ENCODE measurements at places on chromosomes 7 and 10.

DNA sequence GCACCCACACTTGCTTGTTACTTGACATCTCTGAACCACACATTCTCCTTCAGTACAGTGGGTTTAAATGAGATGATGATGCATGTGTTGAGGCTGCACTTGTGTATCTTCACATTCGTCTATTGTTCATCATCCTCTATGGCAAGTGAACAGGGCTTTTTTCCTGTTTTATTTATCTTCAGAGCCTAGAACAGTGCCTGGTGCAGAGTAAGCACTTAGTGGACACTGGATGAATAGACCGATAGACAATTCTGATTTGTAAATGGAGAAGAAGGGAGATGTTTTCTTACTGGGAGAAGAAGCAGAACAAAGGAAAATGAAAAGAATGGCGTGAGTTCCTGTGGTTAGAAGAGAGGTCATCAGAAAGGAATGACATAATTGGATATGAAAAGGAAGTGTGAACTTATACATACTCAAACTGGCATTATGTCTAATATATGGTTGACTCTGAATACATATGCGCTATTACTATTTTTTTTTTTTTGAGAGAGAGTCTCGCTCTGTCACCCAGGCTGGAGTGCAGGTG is 99.7 kb downstream of the AVL9 start:
- DNase-seq, result no peak

DNA sequence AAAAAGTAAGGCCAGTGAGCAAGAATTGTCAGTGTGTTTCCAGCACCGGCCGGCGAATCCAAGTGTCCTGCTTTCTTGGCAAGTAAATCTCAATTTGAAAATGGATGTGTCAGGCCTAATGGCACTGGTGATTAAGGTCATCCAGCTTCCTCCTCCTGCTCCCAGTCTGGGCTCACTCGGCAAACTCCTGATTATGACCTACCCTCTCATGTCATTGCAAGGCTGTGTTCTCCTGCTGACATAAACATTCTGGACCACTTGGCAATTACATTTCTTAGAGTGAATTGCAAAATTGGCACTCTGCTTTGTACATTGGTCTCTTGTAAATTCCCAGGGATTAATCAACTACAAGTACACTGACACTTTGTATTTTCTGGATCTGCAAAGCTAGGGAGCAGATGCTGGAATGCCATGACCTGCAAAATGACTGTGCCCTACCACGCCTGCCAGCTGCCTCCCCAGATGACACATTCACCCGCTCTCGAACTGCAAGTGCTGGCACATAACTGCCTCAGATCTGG is 473.8 kb downstream of the KIF20B start:
- no peak for DNase-seq

- peak; percentile 38 for DNase-seq
Observed at GRCh38 chr10:30058570-30059132, 735 bp downstream of the JCAD start.

- no peak for DNase-seq
Observed at GRCh38 chr7:47407821-47408674, 173.9 kb downstream of the TNS3 start.

- DNase-seq, result no peak
Observed at GRCh38 chr7:51079494-51079893, 237.1 kb downstream of the COBL start.

GRCh38 chr10:14186245-14186644 is 144.5 kb downstream of the FRMD4A start:
- peak; percentile 58 for DNase-seq

- no peak for DNase-seq
Observed at GRCh38 chr7:113880559-113880958, 38.2 kb downstream of the PPP1R3A start.

- DNase-seq, result peak; percentile 42
Observed at GRCh38 chr7:38291117-38291647, 17.7 kb upstream of the TARP start.

GRCh38 chr10:9900751-9901150 is 1116.9 kb upstream of the CELF2 start:
- no peak for DNase-seq

GRCh38 chr10:49569031-49569631 is 30.2 kb upstream of the ERCC6 start:
- DNase-seq, result no peak

GRCh38 chr7:112654322-112655216 is 135.6 kb downstream of the TMEM168 start:
- no peak for DNase-seq

DNA sequence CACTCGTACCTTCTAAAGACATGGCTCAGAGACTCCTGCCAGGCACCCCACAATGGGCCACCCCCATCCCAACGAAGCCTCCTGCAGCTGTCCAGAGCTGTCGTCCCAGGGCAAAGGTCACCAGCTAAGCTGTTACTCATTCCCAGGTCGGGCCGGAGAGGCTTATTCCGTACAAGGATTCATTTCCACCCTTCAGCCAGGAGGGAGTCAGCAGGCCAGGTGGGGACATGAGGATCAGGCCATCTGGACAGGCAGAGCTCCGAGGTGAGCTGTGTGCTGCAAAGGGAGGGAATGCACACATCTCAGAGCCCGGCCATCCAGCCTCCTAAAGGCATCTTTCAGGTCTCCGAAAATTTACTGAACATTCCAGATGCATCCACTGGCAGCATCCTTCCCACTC is 63.9 kb upstream of the NANOS1 start:
- DNase-seq, result no peak

DNA sequence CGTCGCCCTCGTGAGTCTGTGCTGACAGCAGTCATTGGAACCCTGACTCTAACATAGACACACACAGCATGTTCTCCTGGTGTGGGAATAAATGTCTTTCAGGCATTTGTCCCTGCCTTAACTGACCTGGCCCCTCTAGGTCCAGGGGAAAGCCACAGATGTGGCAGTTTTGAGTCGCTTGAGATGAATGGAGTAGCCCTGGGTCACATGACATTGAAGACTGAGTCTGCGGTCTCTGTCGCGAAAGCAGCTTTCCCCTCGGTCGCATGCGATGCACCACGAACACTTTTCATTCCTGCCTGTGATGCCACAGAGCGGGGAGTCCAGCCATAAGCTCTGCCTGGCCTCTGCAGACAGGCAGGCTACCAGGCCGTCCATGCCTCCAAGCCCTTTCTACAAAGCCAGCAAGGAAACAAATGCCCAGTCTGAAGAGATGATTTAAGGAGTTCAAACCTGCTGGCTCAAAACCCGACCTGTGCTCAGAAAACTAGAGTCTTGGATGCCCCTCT is 172.3 kb downstream of the WDR37 start:
- no peak for DNase-seq

DNA sequence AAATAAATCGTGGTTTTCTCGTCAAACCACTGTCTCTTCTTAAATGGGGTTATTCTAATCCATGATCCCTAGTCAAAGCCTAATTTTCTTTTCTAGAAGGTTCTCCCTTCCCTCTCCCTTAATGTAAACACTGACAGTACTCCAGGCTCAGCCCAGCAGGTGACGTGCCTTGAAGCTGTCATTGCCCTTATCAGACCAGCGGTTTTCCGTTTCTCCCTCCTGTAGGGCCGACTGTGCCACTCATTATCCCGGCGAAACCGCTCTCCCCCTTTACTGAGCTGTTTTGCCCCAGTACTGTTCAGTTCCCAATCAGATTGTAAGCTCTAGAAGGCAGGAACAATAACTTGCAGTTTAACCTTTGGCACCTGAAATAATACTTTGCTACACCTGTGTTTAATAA is 153.5 kb upstream of the RHEB start:
- DNase-seq, result no peak

GRCh38 chr7:45459476-45459875 is 114.7 kb upstream of the ADCY1 start:
- no peak for DNase-seq

DNA sequence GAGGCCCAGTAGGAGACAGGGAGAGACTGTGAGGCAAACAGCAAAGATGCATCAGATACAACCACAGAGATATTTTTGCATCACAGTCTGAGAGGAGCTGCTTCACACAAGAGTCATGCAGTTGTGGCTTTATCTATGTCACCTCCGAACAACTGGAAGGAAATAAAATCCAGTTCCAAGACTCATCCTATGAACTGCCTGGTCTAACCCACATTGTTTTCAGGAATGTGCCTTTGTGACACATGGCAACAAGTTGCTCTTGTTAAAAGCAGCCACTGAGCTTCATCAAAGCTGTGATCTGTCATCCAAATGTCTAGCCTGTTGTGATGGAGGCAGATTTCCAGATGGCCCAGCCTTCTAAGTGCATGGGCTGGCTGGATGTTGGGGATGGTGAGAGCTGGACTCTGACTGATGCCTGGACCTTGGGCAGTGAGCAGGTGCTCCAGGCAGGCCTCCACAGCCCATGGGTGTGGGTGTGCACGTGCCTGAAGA is 255.0 kb downstream of the BMPER start:
- no peak for DNase-seq

DNA sequence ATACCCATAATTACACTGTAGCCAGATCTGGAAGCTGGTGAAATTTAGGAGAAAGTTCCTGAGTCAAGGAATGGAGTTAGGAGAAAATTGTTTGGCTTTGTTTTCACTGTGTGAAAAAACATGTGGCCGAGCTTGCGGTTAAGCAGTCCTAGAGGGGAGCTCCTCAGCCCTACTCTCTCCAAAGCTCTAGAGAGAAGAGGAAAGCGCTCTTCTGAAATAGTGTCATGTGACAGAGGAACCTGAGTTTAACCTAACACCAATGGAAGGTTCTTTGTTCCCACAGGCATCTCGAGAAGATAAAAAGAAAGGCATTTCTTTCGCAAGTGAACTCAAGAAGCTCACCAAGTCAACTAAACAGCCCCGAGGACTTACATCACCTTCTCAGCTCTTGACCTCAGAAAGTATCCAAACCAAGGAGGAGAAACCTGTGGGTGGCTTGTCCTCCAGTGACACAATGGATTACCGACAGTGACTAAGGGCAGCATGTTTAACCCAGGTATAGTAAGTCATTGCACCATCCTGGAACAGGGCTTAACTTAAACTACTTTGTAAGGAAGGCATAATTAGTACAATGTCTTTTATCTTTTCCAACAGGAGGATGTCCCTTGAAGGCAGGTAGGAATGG is 38.0 kb downstream of the NOC3L start:
- no peak for DNase-seq

DNA sequence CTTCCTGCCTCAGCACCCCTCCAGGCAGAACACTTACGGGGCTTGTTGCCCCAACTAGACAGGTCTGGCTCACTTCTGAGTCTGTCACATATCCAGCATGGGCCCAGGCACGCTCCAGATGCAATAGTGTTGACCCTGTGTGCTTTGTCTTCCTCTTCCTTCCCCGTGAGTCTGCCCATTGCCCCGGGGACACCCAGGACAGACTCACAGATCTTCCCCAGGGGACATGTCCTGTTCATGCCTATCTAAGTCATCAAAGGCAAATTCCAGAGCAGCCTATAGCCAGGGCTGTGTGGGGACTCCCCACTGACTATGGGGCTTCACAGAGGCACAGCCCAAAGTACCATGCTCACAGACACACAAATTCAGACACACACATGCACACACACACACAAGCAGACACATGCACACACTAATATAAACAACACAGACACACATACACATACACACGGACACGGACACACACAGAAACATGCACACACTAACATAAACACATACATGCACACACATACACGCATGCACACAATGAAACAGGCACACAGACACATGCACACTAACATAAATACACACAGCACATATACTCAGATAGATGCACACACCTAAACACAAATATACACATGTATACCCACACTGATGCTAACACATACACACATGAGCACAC is 175.8 kb downstream of the KCNMA1 start:
- DNase-seq, result no peak

DNA sequence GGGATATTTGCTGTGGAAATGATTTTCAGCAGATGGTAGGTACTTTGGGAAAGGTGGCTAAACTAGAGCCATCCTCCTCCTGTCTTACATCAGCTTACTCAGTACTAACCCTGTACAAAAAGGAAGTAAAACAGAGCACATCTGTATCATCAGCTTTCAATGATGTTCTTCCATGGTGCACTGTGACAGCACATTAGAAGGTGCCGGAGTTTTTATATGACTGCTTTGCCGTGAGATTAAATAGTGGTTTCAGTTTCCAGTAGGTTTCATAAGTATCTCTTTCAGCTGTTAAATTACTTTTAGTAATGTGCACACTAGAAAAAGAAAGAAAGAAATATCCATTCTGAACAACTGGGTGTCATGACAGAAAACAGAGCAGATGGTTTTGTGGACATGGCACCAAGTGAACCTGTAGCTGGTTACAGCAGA is 86.5 kb downstream of the ARID5B start:
- DNase-seq, result no peak

DNA sequence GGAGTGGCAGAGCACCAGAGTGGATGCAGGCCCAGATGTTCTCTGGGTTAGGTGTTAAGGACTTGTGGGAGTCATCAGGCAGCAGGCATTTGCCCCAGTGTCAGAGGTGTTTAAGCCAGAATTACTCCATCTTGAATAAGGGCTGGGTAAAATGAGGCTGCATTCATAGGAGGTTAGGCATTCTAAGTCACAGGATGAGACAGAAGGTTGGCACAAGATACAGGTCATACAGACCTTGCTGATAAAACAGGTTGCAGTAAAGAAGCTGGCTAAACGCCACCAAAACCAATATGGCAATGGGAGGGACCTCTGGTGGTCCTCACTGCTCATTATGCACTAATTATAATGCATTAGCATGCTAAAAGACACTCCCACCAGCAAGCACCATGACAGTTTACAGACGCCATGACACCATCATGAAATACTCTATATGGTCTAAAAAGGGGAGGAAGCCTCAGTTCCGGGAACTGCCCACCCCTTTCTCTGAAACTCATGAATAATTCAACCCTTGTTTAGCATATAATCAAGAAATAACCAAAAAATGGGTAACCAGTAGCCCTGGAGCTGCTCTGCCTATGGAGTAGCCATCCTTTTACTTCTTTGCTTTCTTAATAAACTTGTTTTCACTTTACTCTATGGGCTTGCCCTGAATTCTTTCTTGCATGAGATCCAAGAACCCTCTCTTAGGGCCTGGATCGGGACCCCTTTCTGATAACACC is 882 bp upstream of the LRRC61 start:
- DNase-seq, result no peak

GRCh38 chr10:22712956-22713852 is 1.2 kb downstream of the PIP4K2A start:
- DNase-seq, result peak; percentile 44

DNA sequence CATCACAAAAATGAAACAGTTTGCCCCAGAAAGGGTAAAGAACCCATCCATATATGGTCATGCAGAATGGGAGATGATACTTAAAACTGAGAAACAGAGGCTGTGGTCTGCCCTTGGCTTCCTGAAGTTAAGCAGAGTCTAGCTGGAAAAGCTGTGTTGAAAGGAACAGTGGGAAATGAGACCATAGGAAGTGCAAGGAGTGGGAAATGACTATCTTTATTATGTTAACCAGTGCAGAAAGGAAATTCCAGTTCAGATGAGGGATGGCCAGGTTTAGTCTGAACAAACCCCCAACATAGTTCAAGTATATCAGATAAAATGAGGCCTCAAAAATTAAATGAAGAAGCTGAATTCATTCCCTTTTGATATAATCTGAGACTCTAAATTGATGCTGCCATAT is 112.2 kb upstream of the TARP start:
- DNase-seq, result no peak

- DNase-seq, result no peak
Observed at GRCh38 chr7:12369756-12370155, 33.9 kb downstream of the VWDE start.

- DNase-seq, result no peak
Observed at GRCh38 chr10:78476156-78476555, 442.5 kb downstream of the RPS24 start.

GRCh38 chr10:21402606-21403083 is 122.8 kb downstream of the SKIDA1 start:
- no peak for DNase-seq
